ENCODE measurements at places on chromosomes 7 and 10.

GRCh38 chr10:22649390-22649841 is 65.0 kb downstream of the PIP4K2A start:
- no peak for DNase-seq

DNA sequence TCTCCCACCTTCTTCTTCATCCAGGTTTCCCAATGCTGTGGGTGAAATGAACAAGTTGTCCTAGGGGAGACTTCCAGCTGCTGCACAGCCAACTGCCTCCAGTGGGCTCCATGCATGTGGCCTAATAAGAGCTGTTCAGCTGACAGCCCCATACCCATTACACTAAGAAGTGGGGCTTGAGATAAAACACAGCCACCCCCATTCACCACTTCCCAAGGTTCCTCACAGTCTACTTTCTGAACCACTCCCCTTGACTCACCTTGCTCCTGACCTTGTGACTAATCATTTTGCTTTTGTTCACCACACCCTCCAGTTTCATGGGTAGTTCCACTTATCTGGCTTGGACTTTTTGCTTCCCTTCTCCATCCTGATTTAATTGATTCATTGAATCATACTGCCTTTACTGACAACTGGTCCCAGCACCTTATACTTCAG is 119.3 kb downstream of the CABCOCO1 start:
- DNase-seq: no peak

GRCh38 chr7:64045301-64046040 is at the start of gene ZNF727:
Gene ZNF727, plus strand, starts transcription at chr7:64045434. Its CDS starts 188 bp downstream, at chr7:64045622.
- no peak for DNase-seq

- no peak for DNase-seq
These were observed 83.4 kb downstream of the ZRANB1 start for GRCh38 chr10:125025341-125025740.

GRCh38 chr10:48361176-48361575 is 54.7 kb downstream of the MAPK8 start:
- DNase-seq: no peak

DNA sequence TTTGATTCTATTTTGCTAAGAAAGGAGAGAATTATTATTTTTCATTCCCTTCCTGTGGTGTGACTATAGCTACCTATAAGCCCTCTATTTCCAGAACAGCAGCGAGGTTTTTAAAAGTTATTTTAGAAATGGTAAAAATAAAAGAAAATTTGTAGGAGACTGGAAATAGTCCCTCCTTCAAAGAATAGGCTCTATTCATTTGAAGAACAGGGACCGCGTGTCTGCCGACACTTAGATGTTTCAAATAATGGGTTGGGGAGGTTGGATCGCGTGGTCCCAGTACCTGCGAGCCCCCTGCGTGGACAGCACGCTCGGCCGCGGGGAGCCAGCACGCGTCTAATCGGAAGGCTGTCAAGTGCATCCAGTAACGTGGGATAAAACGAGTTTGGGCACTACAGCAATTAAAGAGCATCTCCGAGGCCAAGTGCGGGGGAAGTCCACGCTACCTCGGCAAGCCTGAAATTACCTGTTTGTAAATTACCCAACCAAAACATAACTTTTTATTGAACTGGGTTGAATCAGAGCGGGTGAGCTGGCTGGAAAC is 1.0 kb downstream of the CACNA2D1 start:
- DNase-seq: no peak

DNA sequence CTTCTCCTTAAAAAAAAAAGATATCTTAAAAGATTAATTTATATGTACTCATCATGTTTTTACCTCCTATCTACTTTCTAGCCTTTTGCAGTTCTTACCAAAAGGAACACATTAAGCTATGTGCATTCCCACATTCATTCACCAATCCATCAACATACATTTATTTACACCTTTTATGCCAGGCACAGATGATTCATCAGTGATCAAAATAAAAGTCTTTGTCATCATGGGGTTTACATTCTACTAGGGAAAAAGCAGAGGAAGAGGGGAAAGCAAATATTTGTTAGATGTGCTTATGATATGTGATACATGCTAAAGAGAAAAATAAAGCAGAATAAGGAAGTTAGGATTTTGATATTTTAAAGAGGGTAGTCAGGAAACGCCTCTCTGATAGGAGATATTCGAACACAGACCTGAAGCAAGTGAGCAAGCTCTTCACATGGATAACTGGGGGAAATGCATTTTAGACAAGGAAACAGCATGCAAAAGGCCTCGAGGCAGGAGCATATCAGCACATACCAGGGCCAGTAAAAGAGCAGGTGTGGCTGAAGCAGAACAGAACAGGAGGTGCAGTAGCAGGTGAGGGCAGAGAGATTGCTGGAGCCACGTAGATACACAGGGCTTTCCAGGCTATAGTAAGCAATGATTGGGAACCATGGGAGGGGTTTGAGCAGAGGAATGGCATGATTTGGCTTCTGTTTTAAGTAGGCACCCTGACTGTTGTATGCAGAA is 67.4 kb downstream of the REEP3 start:
- no peak for DNase-seq
